ENCODE measurements at places on chromosomes 5 and 9.

DNA sequence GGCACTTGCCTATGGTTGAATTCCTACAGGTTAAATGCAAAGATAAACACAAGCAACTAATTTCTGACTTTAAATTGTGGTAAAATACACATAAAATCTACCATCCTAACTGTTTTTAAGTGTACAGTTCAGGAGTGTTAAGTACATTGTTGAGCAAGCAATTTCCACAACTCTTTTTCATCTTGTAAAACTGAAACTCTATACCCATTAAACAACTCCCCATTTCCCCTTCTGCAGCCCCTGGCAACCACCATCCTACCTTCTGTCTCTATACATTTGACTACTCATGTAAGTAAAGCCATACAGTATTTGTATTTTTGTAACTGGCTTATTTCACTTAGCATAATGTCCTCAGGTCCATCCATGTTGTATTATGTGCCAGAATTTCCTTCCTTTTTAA is 38.5 kb upstream of the STX17 start:
- DNase-seq, result no peak

DNA sequence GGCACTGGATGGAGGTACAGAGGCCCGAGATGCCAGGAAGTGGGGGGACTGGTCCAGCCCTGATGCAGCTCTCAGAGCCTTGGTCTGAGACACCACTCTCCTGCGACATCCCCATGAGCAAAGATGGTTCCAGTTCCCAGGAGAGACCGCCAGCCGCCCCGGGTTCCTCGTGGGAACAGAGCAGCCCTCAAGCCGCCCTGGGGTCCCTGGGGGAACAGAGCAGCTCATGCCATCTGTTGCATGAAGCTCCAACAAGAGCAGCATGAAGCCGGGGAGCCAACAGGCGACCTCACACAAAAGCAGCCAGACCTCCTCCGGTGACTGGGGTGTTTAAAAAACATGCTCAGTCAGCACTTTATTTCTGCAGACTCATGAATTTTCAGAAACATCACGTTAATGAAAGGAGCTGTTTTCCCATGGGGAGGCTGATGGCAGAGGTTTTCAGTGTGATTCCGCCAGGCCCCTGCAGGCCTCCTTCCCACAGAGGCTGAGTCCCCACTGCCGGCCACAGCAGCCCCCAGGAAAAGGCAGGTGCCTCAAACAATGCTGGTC is 6.2 kb downstream of the SLC6A18 start:
- DNase-seq, result no peak

GRCh38 chr9:75432888-75433287 is 344.6 kb downstream of the OSTF1 start:
- no peak for DNase-seq

DNA sequence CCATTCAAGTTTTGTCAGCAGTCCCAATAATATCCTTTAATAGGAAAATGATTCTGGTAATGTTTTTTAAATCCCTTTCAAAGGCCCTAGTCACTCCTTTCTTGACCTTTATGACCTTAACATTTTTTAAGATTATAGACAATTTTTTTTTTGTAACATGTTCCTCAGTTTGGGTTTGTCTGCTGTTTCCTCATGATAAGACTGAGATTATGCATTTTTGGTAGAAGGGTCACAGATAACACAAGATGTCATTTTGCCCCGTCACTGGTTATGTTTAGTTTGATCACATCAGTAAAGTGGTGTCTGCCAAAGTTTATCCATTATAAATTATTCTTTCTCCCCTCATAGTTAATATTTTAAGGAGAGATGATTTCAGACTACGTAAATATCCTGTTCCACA is 16.0 kb upstream of the PTPDC1 start:
- no peak for DNase-seq

DNA sequence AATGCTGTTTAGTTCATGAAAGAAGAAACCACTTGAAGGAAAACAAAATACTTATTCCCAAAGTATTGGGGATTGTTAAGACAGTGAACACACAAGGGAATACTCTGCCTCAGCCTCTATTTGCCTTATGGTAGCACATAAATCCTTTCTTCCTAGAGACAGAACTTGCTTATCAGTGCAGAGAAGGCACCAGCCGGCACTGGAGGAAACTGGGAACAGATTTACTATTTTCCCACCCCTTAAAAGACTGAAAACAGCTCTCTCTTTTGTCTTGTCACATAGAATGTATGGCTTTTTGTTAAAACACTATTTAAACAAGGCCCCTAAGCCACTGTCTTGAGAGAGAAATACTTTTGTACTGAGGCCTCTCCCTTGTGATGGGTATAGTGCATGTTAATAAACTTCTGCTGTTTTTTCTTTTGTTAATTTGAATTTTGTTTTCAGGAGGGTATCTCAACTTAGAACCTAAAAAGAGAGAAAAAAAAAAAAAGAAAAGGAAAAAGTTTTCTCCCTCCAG is 40.7 kb upstream of the EDIL3 start:
- no peak for DNase-seq

DNA sequence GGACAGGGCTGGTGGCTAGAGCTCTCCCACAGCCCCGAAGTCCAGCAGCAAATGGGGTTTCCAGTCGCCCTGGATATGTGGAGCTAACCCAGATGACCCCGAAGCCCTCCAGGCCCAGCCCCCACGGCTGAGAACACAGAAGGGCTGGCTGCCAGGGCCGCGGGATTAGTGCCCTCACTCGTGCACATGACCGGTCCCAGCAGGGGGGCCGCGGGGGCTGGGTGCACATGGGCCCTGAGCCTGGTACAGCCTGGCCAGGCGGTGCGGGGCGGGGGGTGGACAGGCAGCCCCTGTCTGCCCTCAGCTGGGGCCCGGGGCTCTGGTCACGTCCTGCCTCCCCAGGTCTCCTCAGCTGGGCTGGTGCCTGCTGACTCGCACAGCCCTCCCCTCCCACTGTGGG is 5.9 kb downstream of the SSNA1 start:
- no peak for DNase-seq

- DNase-seq, result no peak
These were observed 57.7 kb downstream of the FGF10 start for GRCh38 chr5:44331471-44332050.

GRCh38 chr5:158115468-158115867 is 256.5 kb upstream of the CLINT1 start:
- no peak for DNase-seq

GRCh38 chr5:10034001-10034400 is 215.7 kb downstream of the ATPSCKMT start:
- DNase-seq, result no peak

GRCh38 chr5:140240987-140241706 is 61.8 kb downstream of the PFDN1 start:
- no peak for DNase-seq

- no peak for DNase-seq
These were observed 42.5 kb downstream of the ALG2 start for GRCh38 chr9:99178912-99179872.

DNA sequence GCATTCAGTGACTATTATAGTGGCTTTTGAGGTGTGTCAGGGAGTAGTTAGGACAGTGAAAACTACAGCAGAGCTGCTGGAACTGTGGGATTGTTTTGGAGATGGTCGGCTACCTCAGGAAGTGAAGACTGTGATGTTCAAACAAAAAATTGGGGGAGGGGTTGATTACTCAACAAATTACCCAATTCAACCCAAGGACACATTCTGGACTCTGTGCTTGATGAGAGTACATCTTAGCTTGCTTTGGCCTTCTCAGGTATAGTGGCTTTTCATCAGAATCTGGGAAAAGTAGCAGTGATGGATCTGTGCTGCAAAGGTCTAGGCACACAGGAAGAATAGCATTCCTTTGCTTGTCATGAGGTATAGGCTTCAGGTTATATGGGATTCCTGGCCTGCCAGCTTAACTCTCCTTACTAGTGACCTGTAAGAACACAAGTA is 47.0 kb downstream of the SLC44A1 start:
- DNase-seq, result no peak

DNA sequence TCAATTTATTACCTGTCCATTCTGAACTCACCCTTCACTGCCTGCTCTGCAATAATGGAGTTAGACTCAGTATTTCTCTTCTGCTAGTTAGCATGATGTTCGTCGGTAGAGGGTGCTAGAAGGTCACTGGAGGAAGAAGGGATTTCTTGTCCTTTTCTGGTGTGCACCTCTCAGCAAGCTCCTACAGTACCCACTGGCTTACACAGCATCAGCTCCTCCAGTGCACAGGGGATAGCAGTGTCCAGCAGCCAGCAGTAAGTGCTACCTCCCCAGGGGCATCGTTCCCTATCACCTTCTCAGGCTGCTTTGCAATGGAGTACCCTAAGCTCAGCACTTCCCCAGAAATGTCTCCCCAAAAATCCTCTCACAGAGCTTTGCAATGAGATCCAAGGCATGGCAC is 45.9 kb upstream of the APC start:
- peak; percentile 25 for DNase-seq

- no peak for DNase-seq
These were observed 10.4 kb downstream of the DNAH5 start for GRCh38 chr5:13934125-13934524.

- no peak for DNase-seq
These were observed 318.7 kb downstream of the TLE1 start for GRCh38 chr9:81370650-81371049.

DNA sequence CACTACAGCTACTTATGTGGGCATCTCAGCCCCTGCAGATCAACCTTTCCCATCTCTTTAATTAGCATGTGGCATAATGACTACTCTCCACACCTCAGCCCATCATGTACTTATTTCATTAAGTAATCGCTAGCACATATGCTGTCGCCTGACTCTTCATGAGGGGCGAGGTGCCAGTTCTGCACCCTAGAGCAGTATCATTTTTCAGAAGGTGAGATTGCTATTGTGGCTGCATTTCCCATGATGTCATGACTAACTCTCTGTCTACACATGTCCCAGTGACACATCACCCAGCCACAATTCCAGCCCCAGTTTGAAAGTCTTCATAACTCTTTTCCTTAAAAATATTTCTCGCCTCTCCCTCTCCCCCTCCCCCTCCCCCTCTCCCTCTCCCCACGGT is 7.6 kb upstream of the F2RL1 start:
- no peak for DNase-seq

GRCh38 chr9:98880311-98881015 is 63.2 kb upstream of the COL15A1 start:
- no peak for DNase-seq

- DNase-seq, result no peak
These were observed 2.5 kb downstream of the OR13F1 start for GRCh38 chr9:104506565-104506964.

DNA sequence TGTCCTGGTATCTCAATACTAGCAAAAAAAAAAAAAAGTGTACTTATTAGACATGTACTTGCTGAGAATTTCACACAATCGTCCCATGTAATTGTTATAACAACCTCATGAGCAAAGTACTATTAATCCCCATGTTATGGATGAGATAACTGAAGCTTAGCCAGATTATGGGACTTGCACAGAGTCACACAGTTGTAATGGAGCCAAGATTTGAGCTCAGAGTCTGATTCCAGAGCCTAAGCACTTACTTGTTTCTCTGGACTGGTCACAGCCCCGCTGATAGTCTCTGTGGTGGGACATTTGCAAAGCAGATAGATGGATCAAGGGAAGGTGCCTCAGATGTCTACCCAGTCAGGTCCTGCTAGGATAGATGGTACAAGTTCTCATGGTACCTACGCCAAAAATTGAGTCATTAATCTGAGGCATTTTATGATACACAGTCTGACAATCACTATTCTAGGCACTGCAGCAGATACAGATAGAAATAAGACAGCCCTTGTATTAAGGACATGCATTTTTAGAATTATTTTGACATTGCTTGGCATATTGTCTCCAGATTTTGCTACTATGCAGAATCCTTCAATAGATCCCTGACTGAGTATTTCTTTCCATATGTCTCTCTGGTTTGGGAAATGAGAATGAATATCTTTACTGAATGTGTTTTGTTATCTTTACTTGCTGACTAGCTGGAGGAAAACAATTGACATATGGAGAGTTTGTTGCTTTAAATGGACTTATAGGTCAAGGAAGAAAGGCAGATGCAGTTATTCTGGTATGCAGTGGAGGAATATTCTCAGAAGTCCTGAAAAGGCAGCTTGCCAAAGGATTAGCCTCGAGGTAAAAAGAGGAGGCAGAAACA is 149.5 kb downstream of the ADAMTSL1 start:
- no peak for DNase-seq

DNA sequence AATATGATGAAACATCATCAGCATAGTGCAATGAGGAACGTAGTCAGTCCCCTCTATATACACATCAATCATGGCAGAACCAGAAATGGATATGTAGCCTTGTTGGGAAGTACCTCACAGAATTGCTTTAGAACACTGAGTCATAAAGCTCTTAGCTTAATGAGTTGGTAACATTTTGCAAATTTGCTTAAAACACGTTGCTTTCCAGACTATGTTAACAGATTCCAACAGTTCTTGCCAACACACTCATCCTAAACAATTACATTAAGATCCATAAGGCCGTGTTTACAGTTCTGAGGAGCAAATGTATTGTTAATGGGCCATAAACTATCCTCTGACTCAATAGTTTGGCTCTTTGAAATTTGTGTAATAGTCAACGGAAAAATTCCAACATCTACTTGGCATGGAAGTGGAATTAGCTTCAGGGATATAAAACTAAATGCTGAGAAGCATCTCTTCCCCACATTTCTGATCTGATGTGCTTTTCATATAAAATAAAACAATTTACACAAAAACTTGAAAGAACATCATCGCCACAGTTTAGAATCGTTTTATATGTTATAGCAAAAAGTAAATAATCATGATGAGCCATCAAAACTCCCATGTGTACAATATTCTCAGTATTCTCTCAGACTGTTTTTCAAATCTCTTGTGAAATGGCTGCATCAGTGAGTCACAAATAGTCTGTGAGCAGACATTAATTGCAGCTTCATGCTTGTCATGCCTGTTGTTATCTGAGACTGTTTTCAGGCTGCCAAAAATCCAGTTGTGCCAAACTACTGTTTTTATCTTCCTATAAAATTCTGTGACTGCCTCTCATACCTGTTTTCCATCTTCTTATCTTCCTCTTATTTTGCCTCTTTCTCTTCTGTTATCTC is 291.9 kb downstream of the COX7C start:
- DNase-seq, result no peak

GRCh38 chr5:169631360-169631759 is 5.7 kb upstream of the DOCK2 start:
- no peak for DNase-seq

DNA sequence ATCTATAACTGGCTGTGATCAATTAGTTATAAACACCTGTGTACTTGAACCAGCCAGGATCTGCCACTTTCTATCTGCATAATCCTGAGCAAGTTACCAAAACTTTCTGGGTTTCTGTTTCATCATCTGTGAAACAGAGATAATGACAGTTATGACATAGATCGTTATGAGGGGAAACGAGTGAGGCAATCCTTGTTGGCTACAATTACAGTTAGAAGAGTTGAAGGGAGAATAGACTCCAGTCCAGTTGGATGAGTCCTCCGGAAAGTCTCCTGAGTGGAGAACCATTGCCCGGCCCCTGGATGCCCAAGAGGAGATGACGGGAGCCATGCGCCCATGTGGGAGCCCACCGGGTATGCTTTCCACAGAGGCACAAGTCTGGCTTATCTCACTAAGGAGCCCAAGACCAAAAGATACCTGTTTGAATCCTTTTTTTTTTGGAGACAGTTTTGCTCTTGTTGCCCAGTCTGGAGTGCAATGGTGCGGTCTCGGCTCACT is 4.5 kb downstream of the PDE6A start:
- DNase-seq, result no peak

GRCh38 chr9:126844085-126844484 is 16.4 kb upstream of the ZBTB34 start:
- DNase-seq, result no peak

GRCh38 chr5:163677092-163677491 is 171.7 kb downstream of the MAT2B start:
- DNase-seq, result no peak

GRCh38 chr5:2385818-2386217 is 365.7 kb downstream of the IRX2 start:
- no peak for DNase-seq
